ENCODE measurements at places on chromosomes 6 and 20. TPM values are rescaled to one million over a fixed set of nuclear protein-coding genes. Genes with fewer than 3 reads are reported as not detected.

- peak; percentile 50 for DNase-seq
Measured at GRCh38 chr20:53934421-53935343, 135.7 kb downstream of the BCAS1 start.

GRCh38 chr6:137868721-137869548 is 1.9 kb downstream of the TNFAIP3 start:
- DNase-seq, result no peak

DNA sequence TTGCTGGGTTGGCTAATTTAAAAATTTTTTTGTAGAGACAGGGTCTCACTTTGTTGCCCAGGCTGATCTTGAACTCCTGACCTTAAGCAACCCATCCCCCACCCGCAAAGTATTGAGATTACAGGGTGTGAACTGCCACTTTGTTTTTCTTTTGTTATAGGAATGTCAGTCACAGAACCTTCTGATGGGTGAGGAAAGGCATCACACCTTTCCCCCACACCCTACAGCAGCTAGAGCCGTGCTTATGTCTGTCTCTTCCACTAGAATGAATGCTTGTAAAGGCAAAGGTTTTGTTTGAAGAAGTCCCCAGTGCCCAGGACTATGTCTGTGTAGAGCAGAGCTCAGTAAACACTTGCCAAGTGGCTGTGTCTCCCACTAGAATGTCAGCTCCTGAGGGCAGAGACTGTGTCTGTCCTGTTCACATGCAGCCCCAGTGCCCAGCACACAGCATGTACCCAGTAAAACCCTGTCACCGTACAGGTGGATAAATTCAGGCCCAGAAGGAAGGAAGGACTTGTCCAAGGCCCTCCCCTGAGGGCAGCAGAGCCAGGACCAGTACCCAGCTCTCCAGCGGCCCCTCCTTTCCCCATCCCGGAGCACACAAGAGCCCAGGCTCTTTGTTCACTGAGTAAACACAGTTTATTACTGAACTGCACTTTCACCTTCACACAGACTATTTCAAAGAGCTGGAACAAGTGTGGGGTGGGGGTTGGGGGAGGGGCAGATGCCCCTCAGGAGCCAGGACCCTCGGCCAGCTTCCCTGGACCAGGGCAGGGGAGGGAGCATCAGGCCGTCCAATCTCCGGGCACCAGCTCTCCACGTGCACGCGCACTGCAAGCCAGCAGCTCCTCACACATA is 26.4 kb downstream of the COX4I2 start:
- DNase-seq, result no peak

- no peak for DNase-seq
Measured at GRCh38 chr6:5305968-5306626, 44.8 kb downstream of the FARS2 start.

DNA sequence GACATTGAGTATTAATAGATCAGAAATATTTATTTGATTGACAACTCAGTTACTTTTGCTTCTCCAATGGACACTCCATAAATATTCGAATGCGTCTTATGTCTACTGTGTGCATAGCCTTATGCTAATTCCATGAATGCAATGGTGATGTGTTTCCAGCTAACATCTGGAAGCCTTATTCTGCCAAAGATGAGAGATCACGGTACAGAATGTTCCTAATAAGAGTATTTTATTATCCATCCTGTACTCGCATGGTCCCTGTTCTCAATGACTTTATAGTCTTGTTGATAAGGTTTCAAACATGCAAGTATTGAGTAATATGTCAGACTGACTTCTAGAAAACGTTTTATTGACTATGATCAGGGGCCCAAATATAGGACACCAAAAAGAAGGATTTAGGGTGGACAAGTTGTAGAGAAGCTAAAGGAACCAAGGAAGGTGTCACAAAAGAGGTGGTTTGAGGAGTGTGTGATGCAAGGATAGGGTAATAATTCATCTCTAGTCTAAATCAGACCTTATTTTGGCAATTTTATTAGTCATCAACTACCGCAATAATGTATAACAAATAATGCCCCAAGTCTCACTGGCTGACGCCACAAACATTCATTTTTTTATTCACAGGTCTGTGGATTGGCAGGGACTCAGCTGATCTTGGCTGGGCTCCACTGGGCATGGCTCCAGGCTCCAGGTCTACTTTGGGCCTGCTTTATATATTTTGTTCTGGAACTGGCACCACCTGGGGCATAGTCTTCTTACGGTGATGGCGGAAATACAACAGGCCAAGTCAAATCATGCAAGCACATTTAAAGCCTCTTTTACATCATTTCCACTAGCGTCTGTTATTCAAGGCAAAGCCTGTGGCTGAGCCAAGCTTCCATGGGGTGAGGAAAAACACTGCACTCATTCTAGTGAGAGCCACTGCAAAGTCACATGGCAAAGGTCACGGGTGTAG is 24.5 kb upstream of the CD83 start:
- no peak for DNase-seq

Gene OPRM1
- not detected for total RNA-seq

Gene SNHG17
- 4.8 TPM for total RNA-seq

Gene ITPR3
- total RNA-seq, result 6.0 TPM
